KBM-7 (cell line): ENCODE measurements at places on chromosomes 6 and 20.

GRCh38 chr6:1665214-1665613, 55.5 kb downstream of the FOXC1 start:
- DNase-seq: no peak

- no peak for DNase-seq
Measured at GRCh38 chr6:39653612-39654011, 71.6 kb downstream of the KIF6 start.

DNA sequence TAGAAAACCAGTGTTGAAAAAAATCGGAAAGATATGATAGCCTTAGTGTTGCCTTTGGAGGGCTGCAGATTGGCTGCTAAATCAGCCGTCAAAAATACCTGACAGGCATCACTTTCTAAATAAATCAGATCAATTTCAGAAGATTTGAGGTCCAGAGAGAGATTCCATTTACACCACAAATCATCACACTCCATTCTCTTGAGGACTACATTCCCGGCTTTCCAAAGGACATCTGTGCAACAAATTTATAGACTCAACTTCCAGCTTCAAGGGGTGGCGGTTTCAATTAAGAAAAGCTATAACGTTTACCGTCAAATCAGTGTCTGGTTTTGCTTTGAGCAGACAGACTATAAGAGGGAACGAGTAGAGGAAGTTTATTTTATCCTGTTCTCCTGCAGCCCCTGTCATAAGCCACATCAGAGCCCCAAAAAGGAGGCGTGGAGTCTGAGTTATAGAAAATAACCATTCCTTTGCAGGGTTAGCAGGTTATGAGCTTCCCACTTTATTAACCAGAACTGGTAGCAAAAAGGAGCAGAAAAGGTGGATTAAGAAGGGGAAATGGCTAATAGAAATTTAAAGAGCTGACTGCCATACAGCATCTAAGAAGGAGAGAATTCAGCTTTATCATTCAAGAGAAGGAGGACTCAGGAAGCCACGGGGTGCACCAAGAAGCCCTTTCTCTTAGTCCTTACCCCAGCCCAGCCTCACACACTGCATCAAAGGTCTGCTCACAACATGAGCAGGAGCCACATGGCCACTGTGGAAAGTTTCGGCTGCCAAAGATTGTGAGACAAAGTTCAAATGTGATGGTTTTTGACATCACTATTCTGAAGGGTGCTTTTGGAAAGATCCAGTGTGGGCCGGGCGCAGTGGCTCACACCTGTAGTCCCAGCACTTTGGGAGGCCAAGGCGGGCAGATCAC, 12.9 kb upstream of the UQCC2 start:
- no peak for DNase-seq

DNA sequence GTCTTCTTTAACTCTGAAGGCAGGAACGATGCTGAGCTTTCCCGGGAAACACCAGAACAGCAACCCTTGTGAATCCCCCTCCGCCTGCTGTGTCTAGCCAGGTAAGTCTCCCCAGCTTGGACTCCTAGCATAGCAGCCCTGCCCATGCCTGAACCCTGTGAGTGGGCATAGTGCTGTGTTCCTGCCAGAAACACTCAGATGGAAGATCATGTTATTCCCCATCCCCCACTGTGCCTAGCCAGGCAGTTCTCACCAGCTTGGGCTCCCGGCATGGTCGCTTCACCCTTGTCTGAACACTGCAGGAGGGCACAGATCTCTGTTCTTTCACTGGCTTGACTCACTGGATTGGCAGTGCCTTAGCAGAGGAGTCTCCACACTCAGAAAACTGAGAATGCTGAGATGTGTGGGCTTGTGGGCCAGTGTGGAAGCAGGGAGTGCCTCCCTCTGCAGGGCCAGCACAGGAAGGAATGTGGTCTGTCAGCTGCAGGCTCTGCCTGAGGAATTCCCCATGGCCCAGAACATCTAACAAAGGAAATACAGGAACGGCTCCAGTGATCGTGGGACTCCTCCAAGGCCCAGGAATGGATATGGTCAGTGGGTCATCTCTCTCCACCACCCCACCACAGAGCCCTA, 440.1 kb upstream of the ADGRB3 start:
- DNase-seq: no peak

DNA sequence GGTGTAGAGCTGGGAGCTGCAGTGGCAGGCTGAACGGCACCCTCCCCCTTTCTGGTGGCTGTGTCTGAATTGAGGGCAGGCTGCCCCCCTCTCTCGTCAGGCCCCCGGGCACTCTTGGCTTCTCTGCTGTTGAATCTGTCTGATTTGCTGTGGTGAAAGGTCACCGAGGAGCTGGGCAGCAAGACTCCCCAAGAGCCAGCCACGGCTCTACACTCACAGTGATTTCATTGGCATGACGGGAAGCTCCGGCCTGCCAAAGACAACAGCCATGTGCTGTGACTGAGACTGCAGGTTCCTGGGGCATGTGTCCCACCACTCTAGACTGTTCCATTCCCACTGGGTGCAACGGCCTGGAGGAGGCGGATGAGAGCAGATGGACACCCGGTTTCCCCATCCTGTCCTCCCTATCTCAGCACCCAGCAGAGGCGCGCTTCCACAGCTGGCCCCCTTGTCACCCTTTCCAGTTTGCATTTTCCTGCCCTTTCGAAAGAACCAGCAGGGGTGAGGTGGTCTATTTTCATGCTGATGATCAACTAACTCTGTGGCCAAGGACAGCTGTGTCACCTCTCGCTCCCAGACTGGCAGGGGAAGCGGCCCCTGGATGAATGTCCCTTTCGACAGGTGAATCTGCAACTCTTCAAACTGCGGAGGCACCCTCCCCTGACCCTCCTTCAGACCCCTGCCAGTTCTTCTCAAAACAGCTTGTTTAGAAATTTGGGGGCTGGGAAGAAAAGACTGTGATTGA, 2.2 kb downstream of the APCDD1L start:
- DNase-seq: no peak

DNA sequence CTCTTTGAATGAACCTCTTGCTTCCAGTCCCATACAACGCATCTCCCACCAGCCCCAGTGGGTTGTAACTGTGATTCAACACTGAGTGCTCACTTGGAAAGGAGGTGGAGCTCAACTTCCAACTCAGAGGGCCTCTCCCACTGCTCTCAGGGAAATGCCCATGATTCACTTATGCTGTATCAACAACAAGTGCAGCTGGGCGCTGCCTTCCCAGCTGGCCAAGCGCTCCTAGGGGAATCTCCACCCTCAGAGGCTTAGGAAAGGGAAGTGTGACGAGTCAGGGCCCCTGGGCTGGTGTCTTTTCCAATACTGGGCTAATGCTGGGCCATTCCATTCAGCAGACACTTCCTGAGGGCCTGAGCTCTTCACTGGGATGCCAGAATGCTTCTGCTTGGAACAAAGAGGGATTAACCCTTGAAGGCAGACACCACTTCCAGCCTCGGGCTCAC, 8.1 kb upstream of the OCSTAMP start:
- no peak for DNase-seq

DNA sequence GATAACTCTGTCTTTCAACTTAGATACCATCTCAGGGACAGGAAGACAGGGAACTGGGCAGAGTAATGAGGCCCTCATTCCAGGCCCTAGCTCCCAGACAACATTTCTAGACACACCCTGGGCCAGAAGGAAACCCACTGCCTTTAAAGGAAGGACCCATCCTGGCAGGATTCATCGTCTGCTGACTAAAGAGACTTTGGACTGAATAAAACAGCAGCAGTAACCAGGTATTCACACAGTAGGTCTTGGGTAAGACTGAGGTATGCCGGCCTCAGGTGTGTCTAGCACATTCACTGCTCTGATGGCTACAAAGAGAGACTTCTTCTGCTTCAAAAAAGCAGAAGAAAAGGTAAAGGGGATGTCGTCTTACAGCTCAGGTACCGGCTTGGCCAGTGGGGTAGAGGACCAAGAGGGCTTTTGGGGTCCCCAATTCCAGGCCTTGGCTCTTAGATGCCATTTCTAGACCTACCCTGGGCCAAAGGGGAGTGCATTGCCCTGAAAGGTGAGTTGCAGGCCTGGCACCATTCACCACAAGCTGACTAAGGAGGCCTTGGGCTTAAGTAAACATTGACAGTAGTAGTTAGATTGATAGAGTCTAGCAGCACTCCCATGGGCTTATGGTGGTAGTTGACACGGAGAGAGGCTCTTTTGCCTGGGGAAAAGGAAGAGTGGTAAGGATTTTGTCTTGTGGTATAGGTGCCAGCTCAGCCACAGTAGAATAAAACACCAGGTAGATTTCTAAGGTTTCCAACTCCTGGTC, 13.4 kb downstream of the SNX14 start:
- DNase-seq: no peak

- DNase-seq: no peak
Measured at GRCh38 chr6:44061375-44062104, 65.7 kb downstream of the MRPL14 start.

DNA sequence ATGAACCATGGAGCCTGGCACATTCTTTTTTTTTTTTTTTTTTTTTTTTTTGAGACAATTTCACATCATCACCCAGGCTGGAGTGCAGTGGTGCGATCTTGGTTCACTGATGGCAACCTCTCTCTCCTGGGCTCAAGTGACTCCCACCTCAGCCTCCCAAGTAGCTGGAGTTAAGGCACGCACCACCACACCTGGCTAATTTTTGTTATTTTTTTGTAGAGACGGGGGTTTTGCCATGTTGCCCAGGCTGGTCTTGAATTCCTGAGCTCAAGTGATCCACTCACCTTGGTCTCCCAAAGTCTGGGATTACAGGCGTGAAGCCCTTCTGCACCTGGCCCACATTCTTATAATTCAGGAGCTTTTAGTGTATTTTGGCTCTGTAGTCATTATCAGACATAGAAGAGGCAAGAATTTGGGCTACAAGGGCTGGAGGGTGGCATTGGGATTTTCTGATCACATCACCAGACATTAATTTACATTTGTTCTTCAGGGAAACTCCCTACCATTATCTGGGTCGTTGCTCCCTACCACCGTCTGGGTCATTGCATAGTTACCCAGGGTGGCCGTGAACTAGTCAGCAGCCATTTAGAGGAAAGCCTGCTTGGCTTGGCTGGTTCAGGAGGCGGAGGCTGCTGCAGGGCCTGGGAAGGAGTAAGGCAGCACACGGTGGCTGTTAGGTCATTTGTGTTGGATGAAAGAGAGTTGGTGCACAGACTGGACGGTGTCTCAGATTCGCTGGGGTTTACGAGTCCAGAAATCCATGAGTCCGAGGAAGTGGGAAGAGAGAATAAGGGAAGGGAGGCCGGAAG, 17.6 kb downstream of the ARID1B start:
- no peak for DNase-seq

GRCh38 chr20:47244451-47244850, 112.0 kb downstream of the ZMYND8 start:
- no peak for DNase-seq

GRCh38 chr6:45702849-45703739, 312.6 kb downstream of the CLIC5 start:
- DNase-seq: no peak

GRCh38 chr20:11686820-11687543, 230.7 kb upstream of the BTBD3 start:
- DNase-seq: no peak

- DNase-seq: no peak
Measured at GRCh38 chr6:144741659-144742058, 456.5 kb downstream of the UTRN start.

GRCh38 chr6:111958534-111958933, 85.3 kb upstream of the FYN start:
- DNase-seq: no peak

DNA sequence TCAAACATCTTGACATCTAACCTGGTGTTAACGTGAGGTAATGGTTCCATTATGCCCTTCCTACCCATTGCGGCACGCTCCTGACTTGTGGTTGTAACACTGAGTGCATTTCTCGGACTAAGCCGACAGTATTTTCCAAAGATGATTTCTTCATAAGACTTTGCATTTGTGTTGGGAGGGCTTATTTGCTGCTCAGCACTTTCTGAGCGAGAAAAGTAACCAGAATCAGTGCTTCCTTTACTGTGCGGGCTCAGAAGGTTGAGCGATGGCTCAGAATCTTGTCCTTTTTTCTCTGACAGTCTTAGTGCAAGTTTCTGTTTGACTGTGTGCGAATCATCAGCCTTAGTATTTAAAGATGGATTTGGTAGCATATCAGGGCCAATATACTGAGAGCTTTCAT, 171.7 kb downstream of the HIVEP2 start:
- no peak for DNase-seq

DNA sequence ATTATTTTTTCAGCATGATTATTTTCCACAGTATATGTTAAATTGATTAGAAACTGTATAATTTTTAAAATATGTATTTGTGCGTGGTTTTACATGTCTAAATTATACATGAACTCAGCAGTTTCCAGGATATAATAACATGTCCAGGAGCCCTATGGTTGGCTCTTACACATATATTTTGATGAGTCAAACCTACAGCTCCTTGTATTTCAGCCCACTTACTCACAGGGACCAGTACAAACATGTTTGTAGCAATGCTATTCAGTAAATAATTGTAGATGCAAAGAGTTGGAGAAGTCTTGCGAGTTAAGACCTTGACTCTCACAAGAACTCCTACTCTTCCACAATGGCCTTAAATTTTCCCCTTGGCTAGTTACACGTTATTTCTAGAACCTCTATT, 107.2 kb upstream of the SASH1 start:
- no peak for DNase-seq

- no peak for DNase-seq
Measured at GRCh38 chr6:82143041-82143481, 104.5 kb downstream of the IBTK start.

DNA sequence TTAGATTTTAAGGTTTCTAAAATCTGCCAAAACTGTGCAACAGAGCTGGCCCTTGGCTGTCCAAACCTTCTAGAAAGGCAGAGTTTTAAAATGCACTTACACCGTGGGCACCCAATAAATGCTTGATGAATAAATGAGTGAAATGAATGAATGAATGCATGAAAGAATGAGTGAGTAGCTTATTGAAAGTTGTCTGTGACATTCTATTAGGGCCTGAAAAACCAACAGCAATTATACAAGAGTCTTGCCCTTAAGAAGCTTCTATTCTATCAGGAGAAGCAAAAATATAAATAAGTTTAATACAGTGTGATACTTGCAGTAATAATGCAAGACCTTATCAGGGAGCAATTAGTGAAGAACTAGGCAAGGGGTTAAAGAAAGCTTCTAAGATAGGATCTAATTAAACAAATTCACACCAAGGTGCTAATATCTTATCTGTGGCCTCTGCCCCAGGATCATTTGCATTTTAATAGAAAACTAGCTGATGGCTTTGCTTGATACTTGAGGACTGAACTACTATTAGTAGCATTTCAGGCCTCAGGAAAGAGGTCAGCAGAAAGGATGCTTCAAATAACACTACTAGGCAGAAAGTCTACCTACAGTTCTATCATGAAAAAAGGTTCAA, 230.7 kb downstream of the GMPR start:
- no peak for DNase-seq
